Right hindlimb (tissue), 1 donor: ENCODE measurements at places on chromosomes 3 and 15.

DNA sequence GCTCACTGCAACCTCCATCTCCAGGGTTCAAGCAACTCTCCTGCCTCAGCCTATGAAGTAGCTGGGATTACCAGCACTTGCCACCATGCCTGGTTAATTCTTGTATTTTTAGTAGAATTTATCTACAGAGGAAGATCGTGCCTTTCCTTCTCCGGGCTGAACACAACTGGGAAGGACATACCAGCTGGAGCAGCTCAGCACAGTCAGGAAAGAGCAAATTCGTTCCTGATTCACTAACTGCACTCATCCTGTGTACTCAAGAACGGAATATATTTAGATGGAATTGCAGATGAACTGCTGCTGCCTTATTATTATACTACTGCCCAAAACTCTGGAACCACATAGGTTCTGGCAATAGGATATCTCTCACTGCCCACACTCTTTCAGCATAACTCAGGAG lies 27.1 kb upstream of the P4HTM start:
- no peak for DNase-seq

DNA sequence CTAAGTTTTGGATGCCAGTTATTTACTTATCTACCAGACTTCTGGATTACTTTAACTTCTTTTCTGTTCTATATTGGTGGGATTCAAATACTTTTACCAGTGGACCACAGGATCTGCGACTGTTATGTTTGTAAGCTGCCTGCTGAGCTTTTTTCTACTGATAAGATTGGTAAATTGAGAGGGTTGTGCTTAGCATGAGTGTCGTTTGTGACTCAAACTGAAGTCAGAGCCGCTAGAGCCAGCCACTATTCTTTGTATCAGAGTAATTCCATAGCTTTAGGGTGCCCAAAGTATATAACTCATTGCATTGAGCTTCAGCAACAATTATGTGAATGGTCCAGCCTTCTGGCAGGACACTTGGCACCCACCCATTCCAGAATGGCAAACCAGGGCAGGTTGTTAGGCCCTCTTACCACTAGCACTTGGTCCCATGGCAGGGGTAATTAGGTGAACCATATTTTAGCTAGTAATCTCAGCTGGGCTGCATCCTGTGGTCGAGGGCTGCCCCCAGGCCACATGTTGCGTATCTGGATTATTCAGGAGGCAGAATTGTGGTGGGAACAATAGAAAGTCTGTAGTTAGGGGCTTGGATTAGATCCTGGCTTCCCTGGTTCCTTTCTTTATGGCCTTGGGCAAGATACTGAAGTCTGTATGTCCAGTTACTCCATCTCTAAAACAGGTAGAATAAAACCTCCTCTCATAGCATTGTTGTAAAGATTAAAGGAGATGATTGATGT lies 6.0 kb downstream of the PLCL2 start:
- DNase-seq, result no peak

DNA sequence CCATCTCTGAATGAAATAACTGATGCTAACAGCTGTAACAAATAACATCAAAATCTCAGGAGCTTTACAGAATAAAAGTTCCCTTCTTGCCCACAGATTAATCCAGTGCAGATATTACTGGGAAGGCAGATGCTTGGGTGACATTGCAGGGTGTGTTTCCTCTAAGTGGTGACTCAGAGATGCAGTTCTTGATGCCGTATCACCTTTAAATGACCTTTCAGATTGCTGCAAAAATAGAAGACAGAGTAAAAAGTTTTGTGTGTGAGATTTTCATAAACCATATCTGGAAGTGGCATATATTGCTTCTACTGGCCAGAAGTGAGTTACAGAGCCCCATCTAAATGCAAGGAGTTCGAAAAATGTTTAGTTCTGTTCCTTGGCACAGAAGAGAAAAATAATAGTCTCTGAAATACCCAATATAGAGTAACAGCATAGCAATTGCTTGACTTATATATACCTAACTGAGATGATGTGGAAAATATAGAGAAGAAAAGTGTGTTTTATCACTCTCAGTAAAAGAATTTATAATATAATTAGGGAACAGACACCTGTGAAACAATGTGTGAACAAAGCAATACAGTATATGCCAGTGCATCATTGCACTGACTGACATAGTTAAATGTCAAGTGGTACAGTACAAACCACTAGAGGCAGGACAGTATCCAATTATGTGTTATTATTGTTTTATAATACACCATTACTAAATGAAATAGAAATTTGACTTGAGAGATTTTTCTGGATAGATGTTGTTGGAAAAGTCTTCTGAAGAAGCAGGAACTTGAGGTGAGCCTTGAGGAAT lies 430.7 kb upstream of the CBLB start:
- DNase-seq, result no peak

DNA sequence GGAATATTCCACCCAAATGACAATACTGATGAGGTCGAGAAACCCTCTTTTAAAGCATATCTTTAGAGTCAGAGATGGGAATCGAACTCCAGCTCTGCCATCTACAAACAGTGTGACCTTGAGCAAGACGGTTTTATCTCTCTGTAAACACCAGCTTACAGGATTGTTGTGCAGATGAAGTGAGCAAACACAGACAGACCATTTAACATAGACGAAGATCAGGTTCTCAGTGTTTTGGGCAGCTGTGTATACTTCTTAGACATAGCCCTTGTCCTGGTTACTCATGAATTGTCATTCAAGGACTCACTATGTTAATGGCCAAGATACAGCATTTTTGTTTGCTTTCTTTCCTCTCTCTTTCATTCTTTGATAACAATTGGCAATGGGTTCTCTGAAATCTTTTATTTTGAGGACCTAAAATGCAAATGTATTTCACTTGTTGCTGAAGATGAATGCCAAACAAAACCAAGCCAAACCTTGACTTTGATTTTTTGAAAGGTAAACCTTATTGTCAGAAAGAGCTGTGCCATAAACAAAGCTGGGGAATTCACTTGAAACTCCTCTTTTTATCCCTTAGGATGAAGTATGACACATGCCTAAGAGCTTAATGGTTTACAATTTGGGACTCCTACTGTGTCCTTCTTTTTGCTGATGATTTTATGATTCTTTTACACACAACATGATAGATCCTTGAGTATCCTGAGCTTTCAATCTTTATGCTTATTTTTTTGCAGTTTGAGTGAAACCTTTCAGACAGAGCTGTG lies 250.0 kb upstream of the PDZRN3 start:
- DNase-seq, result no peak

- DNase-seq, result peak; percentile 64
Observed at GRCh38 chr3:133895208-133896001, at the start of gene RAB6B. Gene RAB6B (minus strand): TSS chr3:133895882. CDS start chr3:133895466, 416 bp downstream.

- DNase-seq, result no peak
Observed at GRCh38 chr3:134879990-134880389, 84.9 kb downstream of the EPHB1 start.

DNA sequence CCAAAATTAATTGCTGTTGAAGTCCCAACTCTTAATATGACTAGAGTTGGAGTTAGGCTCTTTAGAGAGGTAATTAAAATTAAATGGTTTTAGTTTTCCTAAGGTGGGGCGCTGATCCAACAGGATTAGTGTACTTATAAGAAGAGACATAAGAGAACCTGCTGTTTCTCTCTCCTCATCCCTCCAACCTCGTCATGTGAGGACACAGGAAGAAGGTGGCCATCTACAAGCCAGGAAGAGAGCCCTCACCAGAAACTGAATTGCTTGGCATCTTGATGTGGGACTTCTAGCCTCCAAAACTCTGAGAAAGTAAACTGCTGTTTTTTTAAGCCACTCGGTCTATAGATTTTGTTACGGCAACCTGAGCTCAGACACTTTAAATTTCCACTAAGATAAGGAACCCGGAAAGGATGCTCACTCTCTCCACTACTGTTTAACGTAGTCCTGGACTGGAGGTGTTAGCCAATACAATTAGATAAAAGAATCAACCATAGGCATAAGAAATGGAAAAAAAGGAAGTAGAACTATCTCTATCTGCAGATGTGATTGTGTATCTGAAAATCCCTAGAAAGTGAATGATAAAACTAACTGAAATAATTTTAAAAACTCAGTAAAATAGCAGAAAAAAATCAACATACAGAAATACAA lies 26.8 kb downstream of the DCBLD2 start:
- DNase-seq, result no peak

DNA sequence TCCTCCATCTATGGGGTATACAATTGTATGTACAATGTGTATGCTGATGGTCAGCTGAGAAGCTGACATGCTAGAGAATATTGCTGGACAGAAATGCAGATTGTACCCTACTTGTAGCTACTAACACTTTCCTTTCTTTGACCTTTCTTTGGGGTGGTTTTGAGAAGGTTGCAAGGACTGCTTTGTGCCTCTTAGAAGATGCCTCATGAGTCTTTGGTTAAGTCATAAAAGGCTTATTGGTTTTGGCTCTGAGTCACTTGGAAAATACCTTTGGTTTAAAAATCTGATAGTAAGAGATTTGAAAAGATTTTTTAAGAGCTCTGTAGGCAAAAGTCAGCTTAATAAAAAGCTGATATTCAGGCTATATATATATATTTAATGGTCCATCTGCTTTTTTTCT lies 71.5 kb downstream of the ZMAT3 start:
- DNase-seq, result no peak

- DNase-seq, result no peak
Observed at GRCh38 chr15:28084547-28084946, 14.6 kb downstream of the OCA2 start.

DNA sequence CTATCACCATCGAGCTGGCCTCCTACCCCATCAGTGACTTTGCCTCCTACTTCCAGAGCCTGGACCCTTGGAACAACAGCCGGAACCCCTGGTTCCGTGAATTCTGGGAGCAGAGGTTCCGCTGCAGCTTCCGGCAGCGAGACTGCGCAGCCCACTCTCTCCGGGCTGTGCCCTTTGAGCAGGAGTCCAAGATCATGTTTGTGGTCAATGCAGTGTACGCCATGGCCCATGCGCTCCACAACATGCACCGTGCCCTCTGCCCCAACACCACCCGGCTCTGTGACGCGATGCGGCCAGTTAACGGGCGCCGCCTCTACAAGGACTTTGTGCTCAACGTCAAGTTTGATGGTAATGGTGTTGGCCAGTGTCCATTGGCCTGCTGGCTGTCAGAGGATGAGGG lies 6.1 kb downstream of the GRM2 start:
- DNase-seq, result no peak

DNA sequence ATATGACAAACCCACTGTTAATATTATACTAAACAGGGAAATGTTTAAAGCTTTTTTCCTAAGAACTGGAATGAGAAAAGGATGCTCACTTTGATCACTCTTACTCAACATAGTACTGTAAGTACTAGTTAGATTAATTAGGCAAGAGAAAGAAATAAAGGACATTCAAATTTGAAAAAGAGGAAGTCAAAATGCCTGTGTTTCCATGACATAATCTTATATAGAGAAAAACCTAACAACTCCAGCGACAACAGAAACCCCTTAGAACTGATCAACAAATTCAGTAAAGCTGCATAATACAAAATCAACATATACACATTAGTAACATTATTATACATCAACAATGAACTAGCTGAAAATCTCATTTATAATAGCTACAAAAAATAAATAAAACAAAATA lies 200.6 kb upstream of the ROBO1 start:
- no peak for DNase-seq

GRCh38 chr3:81303321-81303720 lies 458.1 kb downstream of the GBE1 start:
- DNase-seq, result no peak

DNA sequence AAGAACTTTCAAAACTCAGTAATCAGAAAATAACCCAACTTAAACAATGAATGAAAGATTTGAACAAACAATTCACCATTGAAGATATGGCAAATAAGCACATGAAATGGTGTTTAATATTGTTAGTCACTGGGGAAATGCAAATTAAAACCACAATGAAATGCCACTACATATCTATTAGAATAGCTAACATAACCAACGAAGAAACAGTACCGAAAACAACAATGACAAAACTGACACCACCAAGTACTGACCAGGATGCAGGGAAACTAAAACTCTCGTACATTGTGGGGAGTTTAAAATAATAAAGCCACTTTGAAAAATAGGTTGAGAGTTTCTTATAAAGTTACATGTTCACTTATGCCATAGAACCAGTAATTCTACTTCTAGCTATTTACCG lies 69.1 kb downstream of the KBTBD8 start:
- DNase-seq, result no peak

GRCh38 chr15:37764733-37765191 lies 169.7 kb upstream of the TMCO5A start:
- DNase-seq, result no peak

DNA sequence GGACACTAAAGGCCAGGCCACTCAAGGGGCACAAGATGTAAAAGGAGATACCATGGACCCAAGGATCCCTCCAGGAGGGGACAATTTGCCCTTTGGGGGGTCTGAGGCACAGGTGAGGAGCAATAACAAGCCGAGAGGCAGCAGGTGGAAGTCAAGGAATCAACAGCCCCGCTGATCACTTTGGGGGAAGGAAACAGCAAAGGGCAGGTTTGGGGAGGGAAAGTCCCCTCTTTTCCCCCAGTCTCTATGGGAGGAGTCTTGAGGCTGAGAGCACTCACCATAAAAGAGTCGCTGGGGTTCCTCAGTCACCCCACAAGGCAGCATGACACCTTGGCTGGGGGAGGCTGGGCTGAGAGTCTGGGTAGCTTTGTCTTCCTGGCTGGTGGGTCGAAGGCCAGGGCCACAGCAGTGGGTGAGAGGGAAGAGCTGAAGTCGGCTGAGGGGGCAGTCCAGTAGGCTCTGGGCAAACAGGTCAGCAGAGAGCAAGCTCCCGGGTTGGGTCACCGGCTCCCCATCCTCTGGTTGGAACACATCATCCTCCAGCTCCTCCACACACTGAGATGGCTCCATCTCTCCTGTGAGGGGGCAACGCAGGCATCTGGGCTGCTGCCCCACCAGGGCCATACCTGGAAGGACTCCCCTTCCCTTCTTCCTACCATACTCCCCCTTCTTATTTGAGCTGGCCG lies 3.0 kb downstream of the BMF start:
- no peak for DNase-seq

DNA sequence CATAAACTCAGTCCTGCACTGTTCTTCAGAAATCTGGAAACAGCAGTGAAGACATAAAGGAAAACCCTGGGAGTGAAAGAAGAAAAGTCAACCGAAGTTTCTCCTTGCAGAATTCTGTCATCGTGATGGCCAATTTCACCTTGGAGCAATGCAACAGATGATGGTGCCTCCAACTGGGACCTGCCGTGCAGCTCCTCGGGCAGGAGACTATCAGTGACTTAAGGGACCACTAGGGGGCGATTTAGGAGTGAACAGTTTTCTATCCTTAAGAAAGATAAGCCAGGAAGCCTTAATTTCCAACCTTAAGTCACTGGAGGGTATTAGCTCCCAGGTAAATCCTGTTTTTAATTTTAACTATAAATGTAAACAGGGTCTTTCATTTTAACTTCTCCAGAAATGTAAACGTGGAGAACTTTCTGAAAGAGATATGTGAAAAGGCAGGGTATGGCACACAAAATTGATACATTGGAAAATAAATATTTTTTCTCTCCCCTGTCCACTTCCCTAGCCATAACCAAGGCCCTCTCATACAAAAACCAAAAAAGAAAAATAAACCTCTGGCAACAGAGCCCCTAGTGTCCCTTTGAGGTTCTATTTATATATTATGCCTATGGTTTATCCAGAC lies 116.3 kb downstream of the PDZRN3 start:
- no peak for DNase-seq

GRCh38 chr15:51077221-51078153 lies 17.2 kb downstream of the TNFAIP8L3 start:
- DNase-seq, result peak; percentile 87

GRCh38 chr15:31495281-31495680 lies 168.6 kb downstream of the KLF13 start:
- DNase-seq, result no peak
